NCI-H446 treated with DMSO at 0.1 percent for 48 hours (cell line): ENCODE measurements at places on chromosomes 4 and X.
A peak's percentile ranks its signal among the peaks of the same experiment; 100 is the strongest.

DNA sequence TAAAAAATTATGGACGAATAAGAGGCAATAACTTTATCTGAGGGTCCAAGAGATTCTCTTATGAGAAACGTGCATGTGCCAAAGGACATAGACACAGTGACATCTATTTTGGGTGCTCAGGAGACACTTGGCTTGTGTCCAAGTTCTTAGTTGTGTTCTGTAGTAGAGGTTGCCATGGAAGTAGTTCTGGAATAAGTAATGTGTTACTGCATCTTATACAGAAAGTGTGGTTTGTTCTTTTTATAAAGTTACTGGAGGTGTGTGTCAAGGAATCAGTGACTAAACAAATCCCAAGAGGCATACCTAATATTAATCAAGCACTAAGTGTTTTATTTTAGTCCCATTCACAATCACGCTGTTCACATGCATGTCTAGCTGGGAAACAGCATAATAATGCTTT, 305.7 kb downstream of the ARHGAP24 start:
- DNase-seq, result no peak

- DNase-seq, result no peak
These were observed 25.6 kb downstream of the ZRSR2 start for GRCh38 chrX:15815779-15816437.

DNA sequence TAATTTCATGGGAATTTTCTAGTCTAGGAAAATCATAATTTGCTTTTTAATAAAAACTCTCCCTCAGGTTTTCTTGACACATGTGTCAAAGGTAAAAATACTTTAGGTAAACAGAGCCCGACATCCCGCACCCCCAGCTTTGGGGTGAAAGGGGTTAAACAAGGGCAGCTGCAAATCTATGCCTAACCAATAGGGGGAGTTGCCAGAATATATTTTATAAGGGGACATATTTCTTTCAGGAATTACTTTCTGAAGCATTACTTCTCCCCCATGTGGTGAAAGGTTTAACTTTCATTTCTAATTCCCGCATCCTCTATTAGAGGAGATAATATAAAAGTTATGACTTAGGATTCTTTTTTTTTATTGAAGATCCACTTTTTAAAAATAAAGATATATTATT, 53.9 kb upstream of the HEPH start:
- no peak for DNase-seq

- no peak for DNase-seq
These were observed 14.6 kb downstream of the RBBP7 start for GRCh38 chrX:16855363-16856075.

DNA sequence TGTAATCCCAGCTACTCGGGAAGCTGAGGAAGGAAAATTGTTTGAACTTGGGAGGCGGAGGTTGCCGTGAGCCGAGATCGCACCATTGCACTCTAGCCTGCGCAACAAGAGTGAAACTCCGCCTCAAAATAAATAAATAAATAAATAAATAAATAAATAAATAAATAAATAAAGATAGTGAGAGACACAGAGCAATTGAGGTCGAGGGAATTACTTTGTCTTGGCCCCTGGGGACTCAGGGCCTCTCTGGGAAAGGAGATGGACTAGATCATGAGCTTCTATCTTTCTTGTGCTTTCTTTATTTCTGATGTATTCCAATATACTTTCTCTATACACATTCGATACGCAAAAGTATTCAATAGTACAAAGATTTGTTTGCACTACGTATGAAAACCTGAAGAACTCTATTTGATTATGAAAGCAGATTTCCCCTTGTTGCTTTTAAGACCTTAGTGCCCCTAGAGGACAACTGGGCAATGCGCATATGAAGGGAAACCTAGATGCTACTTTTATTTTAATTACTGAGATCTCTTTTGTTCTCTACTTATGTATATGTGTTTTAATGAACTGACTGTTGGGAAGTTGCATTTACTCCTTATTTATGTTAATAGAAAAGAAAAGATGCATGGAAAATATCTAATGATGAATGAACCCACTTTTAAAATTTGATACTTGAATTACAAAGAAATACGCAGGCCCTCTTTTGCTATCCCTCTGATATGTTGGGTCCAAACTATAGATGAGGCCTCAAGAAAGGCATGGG, 12.8 kb upstream of the ELOVL6 start:
- no peak for DNase-seq

- peak; percentile 67 for DNase-seq
These were observed 27.1 kb upstream of the MAP9 start for GRCh38 chr4:155403886-155404285.

- DNase-seq, result no peak
These were observed 11.2 kb downstream of the IGFBP7 start for GRCh38 chr4:57098941-57099340.

- no peak for DNase-seq
These were observed 37.5 kb upstream of the TMEM150C start for GRCh38 chr4:82599336-82599735.

GRCh38 chr4:178823673-178824295, 1381.5 kb upstream of the AGA start:
- no peak for DNase-seq

DNA sequence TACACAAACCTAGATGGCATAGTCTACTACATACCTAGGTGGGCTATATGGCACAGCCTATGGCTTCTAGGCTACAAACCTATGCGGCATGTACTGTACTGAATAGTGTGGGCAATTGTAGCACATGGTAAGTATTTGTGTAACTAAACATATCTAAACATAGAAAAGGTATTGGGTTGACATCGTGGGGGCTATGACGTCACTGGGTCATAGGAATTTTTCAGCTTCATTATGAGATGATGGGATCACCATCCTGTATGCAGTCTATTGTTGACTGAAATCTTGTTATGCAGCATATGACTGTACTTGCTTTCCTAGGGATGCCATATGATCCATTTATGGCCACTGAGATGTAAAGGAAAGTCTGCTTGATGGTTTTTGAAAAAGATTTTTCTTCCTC, 1.9 kb upstream of the EXOC1L start:
- DNase-seq, result no peak

DNA sequence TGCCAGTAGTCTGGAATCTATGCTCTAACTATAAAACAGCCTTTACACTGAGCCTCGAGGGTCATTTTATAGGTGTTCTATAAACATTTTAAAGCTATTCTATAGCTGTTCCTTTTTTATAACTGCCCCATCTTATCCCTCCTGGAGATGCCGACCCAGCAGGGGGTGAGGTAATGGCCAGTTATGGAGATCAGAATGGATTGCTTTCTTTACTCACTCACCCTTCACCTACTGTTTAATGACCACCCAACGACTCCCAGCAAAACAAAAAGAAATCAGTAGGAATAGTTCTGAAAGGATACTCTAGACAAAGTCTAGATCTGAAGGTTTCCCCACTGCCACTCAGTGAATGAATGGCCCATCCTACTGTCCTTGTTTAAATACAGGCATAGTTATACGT, 1113.1 kb downstream of the FAT4 start:
- DNase-seq, result no peak

DNA sequence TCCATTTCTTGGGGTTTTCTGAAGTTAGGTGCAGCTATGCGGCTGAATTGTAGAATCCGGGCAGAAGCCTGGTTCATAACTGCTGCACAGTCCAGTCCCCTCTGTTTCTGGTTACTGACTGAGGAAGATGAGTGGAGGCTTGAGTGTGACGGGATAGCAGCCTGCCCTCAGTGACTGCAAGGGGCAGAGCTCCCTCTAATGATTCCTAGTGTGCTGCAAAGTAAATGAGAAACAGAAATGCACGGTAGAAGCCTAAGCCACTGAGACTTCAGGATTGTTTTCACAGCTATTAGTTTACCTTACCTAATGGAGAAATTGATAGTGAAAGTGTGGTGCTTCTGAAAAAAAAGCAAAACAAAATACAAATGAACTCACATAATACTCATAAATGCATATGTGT, 189.2 kb downstream of the GPM6A start:
- DNase-seq, result no peak

GRCh38 chrX:153465691-153466380, 4.5 kb downstream of the HAUS7 start:
- DNase-seq, result no peak

DNA sequence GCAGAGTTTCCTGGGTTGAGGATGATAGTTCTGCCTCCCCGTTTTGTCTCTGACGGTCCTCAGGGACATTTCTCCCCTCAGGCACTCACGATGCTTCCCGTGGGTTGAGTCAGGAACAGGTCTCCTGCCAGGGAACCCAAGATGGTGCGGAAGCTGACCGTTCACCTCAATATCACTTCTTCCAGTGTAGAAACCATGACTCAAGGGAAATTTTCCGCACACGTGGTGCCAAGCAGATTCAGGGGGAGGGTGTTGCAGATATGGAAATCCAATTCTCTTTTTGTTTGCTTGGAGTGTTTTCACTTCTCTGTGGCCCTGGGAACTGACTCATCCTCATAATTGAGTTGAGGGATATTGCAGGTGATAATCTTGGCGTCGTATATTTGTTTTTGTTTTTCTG, 46.7 kb downstream of the CXorf49B start:
- DNase-seq, result no peak

DNA sequence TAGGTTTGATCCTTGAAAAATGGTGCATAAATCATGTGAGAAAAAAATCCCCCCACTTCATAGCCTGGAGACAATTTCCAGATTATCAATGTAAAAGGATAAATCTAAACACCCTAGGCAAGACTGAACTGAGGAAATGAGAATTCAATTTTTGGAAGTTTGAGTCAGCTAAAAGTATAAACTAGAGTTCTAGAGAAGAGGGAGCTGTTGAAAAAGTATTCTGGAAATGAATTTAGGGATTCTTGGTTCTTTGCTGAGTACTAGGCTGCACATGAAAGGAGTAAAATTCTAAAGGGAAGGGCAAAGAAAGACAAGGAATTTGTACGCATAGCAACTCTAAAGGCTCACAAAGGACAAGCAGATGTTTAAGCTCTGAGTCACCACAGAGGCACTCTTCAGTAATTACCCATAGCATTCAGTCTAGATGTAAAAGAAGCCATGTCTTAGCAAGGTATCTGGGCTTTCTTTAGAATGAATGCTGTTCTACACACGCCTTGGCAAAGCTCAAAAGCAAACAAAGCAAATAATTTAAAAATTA, 896.5 kb downstream of the PDHA2 start:
- peak; percentile 12 for DNase-seq

- no peak for DNase-seq
These were observed 3.2 kb upstream of the RIPPLY1 start for GRCh38 chrX:106906361-106906760.

- no peak for DNase-seq
These were observed 33.0 kb downstream of the CISD2 start for GRCh38 chr4:102901804-102902203.

- DNase-seq, result no peak
These were observed 58.8 kb downstream of the SPRY1 start for GRCh38 chr4:123455360-123455759.
